ENCODE measurements at places on chromosomes 11 and 22. TPM values are rescaled to one million over a fixed set of nuclear protein-coding genes. Genes with fewer than 3 reads are reported as not detected.

Gene ANO9
- total RNA-seq, result 0.09 TPM

DNA sequence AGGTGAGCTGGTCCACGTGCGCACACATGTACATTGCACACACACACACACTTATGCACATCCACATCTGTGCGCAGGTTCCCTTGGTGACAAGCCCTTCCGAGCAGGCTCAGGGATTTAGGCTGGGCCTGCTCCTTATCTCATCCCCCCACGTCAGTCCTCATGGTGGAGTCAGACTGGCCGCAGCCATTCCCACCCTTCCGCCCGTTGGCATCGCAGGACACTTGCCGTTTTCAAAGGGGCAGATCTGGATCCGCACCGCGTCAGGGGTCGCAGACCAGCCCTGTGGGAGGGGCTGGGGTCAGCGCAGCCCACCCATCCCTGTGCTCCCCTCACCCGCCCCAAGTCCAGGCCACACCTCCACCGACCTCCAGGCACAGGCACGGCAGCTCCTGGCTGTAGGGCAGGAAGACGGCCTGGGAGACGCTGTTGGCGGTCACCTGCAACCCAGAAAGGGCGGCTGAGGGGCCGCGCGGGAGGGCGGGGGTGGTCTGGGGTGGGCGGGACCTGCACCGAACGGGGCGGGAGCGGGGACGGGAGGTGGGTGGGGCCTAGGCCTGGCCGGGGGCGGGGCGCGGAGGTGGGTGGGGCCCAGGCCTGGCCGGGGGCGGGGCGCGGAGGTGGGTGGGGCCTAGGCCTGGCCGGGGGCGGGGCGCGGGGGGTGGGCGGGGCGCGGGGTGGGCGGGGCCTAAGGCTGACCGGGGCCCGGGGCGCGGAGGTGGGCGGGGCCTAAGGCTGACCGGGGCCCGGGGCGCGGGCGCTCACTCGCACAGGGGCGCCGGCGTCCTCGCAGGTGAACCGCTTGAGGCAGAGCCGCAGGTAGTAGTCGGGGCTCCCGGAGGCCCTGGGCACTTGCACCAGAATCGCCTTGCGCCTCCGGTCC, 13.3 kb downstream of the IL17REL start:
- no peak for DNase-seq
- no peaks in the 10 kb centered on the region for H3K36me3 ChIP-seq
- H3K4me1 ChIP-seq, result no peaks in the 10 kb centered on the region
- no peak overlapping the region for H3K27ac ChIP-seq
- H3K4me3 ChIP-seq, result no peak overlapping the region

GRCh38 chr22:32794449-32795213, 6.9 kb upstream of the TIMP3 start:
- H3K36me3 ChIP-seq, result no peaks in the 10 kb centered on the region
- H3K27ac ChIP-seq, result no peak overlapping the region
- no peak for DNase-seq
- no peak overlapping the region for H3K4me3 ChIP-seq

GRCh38 chr22:30607939-30608338, 965 bp downstream of the TCN2 start:
- H3K36me3 ChIP-seq, result peaks cover 5% of the 10 kb centered on the region
- H3K27ac ChIP-seq, result no peak overlapping the region
- H3K27me3 ChIP-seq, result no peaks in the 10 kb centered on the region

- no peak overlapping the region for H3K4me3 ChIP-seq
- peaks cover 26% of the 10 kb centered on the region for H3K27me3 ChIP-seq
- no peak for DNase-seq
- no peak overlapping the region for H3K27ac ChIP-seq
- peaks cover 12% of the 10 kb centered on the region for H3K4me1 ChIP-seq
Observed at GRCh38 chr11:101584655-101585054, 848 bp upstream of the TRPC6 start.

Gene PTPN5
- 0.18 TPM for total RNA-seq

Gene OR2AG2
- total RNA-seq, result 0.04 TPM

Data from muscle of leg (tissue), 16 donors.